ENCODE measurements at places on chromosomes 16 and 17. TPM values are rescaled to one million over a fixed set of nuclear protein-coding genes. Genes with fewer than 3 reads are reported as not detected.

- DNase-seq = peak; percentile 20
These were observed 4.8 kb upstream of the SHISA9 start for GRCh38 chr16:12896562-12896961.

DNA sequence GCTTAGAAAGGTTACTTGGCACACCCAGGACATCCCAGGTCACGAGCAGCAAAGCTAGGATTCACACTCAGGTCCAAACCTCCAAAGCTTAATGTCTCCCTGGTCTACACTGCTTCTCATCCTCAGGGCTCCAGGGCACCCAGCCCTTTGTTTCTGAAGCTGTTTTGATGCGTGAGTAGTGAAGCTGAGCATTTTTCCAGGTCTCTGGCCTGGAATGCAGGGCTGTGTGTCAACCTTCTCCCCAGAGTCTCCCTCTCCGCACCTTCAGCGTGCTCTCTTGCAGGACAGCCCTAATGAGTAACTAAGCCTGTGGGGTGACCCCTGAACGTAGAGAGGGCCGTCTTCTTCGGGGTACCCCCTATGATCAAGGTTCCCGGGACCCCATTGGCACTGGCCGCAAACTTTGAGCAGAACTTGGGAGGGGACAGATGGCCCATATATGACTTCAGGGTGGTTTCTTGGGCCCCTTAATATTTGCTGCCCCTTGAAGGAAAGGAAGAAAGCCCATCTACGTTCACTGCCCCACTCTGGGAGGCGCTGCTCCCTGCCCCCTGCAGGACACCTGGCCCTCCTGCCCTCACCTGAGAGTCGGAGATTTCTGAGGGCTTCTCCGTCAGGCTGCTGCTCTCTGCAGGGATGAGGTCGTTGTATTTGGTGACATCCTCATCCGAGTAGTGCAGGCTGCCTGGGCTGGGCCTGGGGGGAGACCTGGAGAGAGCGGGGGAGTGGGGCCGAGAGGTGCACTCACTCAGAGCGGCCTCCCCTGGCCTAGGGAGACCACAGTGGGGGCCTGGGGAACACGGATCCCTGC is 36.4 kb upstream of the CDC42EP4 start:
- no peak for DNase-seq

DNA sequence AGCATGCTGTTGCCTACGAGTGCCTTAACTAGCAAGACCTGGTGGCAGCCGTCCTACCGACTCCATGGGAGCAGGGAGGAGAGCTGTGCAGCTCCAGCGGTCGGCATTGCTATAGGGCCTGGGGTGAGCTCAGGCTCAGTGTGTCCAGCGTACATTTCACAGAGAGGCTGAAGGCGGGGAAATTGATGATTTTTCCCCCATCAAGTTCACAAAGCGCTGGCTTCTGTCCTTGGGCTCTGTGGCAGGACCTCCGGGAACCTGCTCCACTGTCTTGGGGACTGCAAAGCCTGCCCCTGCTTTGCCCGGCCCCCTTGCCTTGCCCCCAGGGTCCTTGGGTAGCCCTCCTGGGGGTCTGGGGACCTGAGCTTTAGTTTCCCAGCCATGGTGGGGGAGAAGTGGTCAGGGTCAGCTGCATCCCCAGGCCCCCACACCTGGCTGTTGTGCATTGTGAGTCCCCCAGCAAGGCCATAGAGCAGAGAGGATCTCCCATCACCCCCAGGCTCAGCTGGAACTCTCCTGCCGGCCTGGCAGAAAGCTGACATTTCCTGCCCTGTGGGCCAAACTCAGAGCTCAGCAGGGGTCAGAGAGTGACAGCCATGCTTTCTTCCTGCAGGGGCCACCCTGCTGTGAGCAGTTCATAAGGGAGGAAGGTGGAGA is 3.9 kb upstream of the KCNJ18 start:
- no peak for DNase-seq

- DNase-seq = no peak
These were observed 6.4 kb upstream of the CYTH1 start for GRCh38 chr17:78788451-78788850.

Gene DUXB
- total RNA-seq = not detected

GRCh38 chr17:258045-258734 is 76.7 kb upstream of the DOC2B start:
- DNase-seq = no peak

Gene CLEC18B
- 2.9 TPM for total RNA-seq

DNA sequence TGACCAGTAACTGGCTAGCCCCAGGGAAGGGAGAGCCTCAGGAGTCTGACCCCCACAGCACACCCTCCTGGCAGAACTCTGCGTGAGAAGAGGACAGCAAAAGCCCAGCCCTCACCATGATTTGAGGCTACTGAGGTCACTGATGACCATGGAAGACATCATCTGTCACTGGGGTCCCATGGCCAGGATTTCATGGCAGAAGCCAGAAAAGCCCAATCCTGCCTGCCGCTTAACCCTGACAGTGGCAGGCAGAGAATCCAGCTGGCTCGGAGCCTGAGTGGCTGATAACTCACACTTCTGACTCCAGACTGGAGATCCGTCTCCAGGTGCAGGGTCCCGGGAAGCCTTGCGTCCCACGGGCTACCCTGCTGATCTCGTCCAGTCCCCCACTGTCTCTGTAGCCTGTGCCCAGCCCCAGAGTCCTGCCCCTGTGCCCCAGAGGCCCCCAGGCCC is 17.5 kb downstream of the GRIN2C start:
- no peak for DNase-seq

DNA sequence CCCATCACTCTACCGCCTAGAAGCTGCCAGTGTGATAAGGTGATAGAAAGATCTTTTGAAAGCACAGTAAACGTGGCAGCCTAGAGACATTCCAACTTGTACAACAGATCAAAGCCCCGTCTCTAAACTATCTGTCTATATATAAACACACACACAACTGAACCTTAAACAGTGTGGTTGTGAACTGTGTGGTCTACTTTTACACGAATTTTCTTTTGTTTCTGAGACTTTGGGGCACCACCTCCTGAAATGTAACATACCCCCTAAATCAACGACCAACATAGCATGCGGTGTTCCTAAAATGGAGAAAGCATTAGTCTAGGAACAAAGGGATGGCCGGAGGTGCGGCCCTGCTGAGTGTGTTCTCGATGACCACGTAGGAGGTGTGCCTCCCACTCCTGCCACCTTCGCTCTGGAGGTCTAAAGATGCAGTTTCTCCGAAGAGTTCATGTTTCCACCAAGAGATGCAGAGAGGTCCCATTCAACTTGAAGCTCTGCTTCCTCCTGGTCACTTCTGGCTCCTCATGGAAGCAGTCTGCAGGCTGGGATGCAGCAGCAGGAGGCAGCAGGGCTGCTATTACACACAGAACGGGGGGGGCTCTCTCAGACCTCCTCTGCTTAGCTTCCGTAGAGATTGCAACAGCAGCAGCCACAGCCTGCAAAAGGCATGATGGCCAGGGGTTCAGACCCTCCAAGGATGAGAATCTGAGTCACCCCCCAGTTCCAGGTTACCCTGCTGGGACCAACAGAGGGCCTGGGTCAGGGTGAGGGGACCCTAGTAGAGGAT is 22.6 kb upstream of the USP10 start:
- DNase-seq = no peak

Gene CCL17
- not detected for total RNA-seq

Gene CA4
- total RNA-seq = not detected

Gene PRAC2
- not detected for total RNA-seq

- no peak for DNase-seq
These were observed 11.6 kb downstream of the ST6GALNAC1 start for GRCh38 chr17:76631821-76632565.

DNA sequence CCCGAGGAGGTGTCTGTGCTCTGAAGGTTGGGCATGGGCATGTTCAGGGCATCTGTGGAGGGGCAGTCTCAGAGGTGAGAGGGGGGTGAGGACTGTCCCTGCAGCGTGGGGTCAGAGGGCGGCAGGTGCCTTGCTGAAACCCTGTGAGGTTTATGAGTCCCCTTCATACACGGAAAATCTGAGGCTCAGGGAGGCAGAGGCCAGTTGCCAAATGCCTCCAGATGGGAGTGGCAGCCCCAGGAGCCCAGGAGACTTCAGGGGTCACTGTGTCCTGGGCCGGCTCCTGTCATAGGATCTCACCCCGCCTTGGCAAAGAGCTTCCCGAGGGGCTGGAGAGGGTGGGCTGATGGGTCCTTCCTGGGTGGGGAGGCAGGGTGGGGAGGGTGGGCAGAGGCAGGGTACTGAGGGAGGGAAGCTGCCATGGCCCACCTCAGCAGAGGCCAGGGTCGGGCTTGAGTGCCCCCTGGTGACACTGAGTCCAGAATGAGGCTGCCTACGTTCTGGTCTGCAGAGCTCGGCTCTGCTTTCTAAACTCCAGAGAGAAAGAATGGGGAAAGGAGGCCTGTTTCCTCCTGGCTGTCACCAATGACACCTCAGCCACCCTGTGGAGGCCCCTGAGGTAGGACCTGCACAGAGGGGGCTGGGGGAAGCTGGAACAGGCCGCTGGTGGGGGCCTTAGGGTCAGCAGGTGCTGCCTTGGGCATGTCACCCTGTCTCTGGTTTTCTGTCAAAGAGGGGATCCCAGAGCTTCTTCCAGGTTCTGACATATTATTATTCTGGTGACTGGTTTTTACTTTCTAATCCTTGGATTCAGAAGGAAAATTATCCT is 1.1 kb downstream of the LGALS9 start:
- no peak for DNase-seq

DNA sequence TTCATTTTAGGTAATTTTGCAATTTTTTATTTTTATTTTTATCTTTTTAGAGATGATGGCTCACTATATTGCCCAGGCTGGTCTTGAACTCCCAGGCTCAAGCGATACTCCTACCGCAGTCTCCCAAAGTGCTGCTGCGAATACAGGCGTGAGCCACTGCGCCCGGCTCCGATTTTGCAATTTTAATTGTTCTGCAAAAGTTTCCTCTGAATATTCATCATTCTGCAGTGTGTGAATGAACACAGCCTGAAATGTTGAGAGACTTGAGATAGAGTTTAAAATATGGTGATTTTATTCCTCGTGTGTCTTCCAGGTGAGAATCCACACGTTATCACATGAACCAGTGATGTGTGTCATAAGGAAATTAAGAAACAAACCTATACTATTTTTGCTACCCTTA is 75.8 kb downstream of the KCNJ12 start:
- no peak for DNase-seq

Gene IRX5
- 7.6 TPM for total RNA-seq

Gene WFDC1
- 0.30 TPM for total RNA-seq

Gene CCL1
- total RNA-seq = not detected

- DNase-seq = peak; percentile 89
These were observed 14.2 kb downstream of the B4GALNT2 start for GRCh38 chr17:49146620-49147306.

DNA sequence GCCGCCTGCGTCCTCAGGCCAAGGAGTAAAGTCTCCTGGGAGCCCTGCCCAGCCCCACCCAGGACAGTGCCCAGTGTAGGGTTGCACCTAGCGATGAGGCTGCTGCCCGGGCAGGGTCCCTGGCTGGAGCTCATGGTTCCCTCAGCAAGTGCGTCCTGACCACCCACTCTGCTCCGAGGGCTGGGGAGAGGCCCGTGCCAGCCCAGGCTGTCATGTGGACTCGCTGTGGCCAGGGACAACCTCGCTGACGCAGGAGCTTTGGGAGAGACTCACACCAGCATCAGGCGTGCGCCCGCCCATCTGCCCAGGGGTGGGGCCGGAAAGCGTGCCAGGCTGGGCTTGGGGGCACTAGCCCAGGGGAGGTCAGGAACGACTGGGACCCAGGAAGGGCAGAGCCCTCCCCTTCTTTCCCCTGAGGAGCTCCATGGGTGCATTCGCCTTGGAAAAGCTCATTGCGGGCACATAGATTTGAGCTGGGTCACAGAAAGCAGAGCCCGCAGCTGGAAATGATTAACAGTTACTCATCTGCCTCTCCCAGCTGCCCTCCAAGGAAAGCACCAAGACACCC is 19.7 kb downstream of the DPEP1 start:
- peak; percentile 66 for DNase-seq

DNA sequence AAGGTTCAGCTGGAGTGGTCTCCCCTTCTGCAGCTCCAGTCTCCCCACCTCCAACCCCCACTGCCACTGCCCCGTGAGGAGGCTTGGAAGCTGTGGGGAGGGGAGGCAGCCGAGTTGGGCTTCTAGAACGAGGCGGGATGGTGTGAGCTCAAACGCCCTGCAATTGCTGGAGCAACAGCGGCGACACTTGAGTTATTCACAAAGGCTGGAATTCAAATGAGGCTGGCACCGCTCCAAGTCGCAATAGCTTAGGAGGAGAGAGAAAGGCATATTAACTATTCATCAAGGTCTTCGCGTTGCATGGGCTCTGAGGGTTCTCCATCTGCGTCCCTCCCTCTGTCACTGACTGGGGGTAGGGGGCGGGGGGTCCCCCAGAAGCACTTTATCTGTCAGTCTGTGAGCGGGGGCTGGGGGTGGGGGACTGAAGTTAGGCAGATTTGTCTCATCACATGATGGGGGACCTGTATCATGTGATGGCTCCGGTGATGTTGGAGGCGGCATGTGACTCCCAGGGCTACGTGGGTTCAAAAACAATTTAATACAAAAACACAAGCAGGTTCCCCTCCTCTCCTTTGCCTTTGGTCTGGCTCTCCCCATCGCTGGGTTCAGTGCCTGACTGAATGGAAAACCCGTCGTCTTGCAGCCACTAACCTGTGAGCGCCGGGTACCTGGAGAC is 70.5 kb downstream of the RBBP6 start:
- peak; percentile 4 for DNase-seq

Gene SSTR5
- not detected for total RNA-seq

DNA sequence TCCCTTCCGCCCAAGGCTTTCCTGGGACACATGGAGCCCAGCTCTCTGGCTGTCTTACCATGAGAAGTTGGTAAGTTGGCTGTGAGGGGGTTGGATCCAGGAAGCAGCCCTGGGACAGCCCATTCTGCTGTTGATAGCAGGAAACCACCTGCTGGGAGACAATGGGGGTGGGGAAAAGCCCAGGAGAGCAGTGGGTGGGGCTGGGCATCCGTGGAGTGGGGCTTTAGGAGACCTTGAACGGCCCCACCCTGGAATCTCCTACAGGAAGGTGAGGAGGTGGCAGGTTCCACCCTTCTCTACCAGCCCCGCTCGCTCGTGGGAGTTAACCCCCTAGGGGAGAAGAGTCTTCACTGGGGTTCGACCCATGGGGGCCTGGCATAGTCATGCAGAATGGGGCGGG is 5.8 kb downstream of the TMEM92 start:
- DNase-seq = peak; percentile 38

Gene AGRP
- not detected for total RNA-seq

Gene SGCA
- total RNA-seq = 0.51 TPM

- no peak for DNase-seq
These were observed 242.1 kb upstream of the TNRC6C start for GRCh38 chr17:77716289-77716926.

GRCh38 chr17:79838522-79839274 is 542 bp downstream of the CBX4 start:
- peak; percentile 58 for DNase-seq
